ENCODE measurements at places on chromosomes 1 and 21.

- no peak for DNase-seq
Measured at GRCh38 chr1:47875831-47876586, 121.2 kb downstream of the TRABD2B start.

DNA sequence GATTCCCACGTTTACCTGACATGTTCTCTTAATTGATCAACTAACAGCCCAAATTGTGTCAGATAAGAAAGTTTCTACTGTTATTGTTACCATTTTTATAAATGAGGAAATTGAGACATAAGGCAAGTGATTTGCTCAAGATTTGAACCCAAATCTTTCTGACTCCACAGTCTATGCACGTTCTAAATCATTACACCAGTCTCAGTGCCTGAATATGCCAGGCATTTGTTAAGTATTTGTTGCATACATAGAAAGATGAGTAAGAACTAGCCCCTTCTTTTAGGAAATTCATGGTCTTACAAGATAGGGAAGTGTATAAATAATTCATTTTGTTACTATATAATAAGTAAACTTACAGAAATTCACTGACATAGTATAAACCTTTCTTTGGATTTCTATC lies 7.1 kb upstream of the CD101 start:
- no peak for DNase-seq

GRCh38 chr1:109307274-109308021 lies 637 bp upstream of the MYBPHL start:
- DNase-seq: peak; percentile 90

- no peak for DNase-seq
Measured at GRCh38 chr1:45929257-45929687, 125.9 kb downstream of the MAST2 start.

- no peak for DNase-seq
Measured at GRCh38 chr1:12528021-12528852, 89.8 kb downstream of the DHRS3 start.

DNA sequence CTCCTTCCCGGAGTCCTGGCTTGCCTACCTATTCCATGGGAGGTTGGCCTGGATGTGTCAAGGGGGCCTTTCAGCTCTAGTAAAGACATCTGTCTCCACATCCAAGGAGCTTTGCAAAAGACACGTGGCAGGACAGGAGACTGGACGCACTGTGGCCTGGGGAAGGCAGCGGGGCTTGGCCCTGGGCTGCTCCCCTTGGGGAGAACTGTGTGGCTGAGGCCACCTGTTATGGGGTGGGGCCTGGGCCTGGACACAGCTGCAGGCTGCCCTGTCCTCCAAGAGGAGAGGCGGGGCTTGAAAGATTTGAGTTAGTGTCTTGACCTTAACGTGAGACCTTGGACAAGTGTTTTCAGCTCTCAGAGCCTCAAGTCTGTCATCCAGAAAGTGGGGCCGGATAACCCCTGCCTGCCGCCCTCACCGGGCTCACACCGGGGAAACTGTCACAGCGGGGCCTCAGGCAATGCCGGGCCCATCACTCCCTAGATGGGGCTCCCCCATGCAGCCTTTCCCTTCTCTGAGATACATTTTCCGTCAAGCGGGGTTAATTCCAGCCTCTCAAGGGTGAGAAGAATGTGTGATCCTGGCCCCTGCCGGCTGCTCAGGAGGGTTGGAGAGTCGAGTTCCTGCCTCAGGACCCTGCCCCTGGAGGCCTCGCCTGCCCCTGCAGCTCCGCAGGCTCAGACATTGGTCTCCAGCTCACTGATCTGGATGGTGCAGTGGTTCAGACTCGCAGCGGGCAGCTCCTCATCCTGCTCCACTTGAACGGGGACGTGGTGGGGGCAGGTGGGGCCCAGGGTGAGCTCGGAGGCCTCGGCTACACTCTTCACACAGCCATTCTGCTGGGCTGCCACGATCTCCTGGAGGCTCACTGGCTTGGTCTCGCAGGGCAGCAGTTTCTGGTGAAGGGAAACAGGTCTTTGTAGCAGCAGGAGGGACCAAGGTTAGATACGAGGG lies 25.6 kb downstream of the PODN start:
- no peak for DNase-seq

DNA sequence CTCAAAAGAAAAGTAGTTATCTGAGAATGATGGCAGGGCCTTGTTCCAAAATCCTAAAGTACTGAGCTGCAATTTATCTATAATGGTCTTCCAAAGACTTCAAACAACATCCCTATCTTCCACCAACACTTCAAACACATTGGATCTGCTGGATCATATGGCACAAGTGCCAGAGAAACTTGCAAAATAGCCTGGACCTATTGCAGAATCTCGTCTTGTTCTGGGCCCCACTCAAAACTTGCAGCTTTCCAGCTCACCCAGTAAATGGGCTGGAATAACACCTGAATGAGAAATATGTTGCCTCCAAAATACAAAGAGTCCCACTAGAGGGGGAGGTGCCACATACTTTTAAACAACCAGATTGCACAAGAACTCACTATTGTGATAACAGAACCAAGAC lies 44.0 kb upstream of the PKN2 start:
- no peak for DNase-seq

DNA sequence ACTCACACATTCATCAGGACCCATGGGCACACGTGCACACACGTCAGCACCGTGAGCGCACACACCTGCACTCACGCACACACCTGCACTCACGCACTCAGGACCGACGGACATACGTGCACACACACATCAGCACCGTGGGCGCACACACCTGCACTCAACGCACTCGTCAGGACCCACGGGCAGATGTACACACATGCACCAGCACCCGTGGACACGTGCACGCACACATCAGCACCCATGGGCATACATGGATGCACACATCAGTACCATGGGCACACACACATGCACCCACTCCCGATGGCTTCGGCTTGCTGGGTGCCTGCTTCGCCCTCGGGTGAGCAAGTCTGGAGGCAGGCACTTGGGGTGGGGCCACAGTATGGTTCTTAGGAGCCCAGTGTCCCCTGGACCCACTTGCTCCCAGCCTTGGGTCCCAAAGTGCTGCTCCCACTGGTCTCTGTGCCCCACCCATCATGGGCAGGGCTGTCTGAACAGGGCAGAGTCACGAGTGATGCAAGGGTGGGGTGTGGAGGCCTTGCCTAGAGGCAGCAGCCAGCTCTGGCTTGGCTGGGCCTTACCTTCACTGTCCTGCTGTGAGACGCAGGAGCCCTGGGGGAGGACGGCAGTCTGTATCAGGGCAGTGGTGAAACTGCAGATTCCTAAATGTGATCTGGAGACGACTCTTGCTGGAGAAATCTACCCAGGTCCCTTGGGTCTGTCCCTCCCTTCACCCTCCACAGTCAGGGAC lies 49.8 kb downstream of the SKI start:
- no peak for DNase-seq

DNA sequence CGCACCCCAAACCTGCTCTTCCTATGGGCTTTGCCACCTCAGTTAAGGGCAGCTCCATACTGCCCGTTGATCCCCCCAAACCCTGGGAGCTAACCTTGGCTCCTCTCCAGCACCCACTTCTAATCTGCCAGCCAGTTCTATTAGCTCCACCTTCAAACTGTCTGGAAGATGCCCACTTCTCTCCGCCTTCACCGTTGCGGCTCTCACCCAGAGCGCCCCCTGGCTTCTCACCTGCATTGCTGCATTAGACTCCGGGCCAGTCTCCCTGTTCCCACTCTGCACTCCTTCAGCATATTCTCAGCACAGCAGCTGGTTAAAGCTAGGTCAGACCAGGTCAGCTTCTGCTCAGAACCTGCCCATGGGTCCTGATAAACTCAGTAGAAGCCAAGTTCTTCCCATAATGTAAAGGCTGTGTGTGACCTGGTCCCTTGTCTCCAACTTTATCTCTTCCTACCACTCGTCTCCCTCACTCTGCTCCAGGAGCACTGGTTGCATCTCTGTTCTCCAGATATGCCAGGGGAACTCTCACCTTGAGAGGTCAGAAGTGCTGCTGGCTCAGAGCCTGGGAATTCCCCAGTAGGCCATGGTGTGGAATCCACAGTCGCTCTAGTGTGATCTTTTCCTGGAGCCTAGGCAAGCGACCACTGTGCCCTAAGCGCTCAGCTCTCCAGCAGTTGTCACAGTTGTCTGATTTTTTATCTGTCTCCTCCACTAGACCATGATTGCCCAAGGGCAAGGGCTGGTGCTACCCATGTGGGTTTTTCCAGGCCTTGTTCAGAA lies 150.3 kb downstream of the HMGB4 start:
- no peak for DNase-seq

DNA sequence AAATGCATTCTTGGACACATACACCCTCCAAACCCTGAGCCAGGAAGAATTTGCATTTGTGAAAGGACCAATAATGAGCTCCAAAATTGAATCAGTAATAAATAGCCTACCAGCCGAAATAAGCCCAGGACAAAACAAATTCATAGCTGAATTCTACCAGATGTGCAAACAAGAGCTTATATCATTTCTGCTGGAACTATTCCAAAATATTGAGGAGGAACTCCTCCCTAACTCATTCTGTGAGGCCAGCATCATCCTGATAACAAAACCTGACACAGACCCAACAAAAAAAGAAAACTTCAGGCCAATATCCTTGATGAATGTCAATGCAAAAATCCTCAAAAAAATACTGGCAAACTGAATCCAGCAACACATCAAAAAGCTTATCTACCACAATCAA lies 6.7 kb downstream of the SPRR2E start:
- DNase-seq: no peak

DNA sequence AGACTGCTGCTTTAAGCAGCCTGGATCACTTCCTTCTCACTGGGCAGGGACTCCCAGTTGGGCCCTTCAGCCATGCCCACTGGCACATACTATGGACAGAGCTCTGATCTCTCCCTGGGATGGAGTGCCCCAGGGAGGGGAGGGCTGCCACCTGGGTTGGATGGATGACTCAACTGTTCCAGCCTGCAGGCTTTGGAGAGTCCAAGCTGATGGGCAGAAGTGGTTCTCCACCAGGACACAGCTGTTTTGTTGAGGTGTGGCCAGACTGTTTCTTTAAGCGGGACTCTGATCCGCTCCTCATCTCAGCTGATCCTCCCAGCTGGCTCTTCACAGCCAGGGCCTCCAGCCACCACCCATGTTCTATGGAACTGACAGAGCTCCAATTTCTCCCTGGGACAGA lies 166.9 kb downstream of the MAGI3 start:
- no peak for DNase-seq

GRCh38 chr1:33972676-33973395 lies 109.0 kb downstream of the HMGB4 start:
- DNase-seq: no peak

GRCh38 chr1:100485855-100486258 lies 52.1 kb upstream of the GPR88 start:
- no peak for DNase-seq

DNA sequence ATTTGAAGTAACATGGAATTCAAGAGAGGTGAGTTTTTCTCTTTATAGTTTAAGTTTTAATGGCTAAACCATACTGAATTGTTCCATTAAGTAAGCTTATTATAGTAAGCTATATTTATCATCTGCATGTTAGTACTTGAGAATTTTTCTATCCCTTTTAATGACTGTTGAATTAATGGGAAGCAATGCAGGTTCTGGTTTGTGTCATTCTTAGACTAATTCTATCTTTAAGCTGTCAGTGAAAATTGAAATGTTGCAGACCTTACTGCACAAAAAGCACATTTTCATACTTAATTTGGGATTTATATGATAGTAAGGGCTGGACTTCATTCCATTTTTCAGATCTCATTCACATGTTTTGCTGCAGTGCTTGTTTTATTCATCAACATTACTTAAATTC lies 25.9 kb downstream of the SRSF11 start:
- no peak for DNase-seq

DNA sequence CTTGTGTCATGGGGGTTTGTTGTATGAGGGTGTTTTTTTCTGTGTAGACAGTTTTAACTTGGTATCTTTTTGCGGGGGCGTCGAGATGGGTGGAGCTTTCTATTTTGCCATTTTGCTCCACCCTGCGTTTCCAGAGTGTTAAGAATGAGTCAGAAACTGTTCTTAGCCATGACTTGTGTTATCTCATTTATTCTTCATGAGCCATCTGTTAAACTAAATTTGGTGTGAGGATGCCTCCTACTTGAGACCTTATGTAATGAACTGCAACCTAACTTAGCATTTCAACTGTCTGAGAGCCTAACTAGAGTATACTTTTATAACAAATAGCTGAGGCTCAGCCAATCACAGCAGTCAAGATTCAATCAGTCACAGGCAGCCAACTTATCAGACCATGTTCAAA lies 1873.5 kb downstream of the NCAM2 start:
- no peak for DNase-seq

- DNase-seq: no peak
Measured at GRCh38 chr1:97780884-97781283, 139.9 kb downstream of the DPYD start.

GRCh38 chr1:111734856-111735255 lies 4.3 kb downstream of the INKA2 start:
- DNase-seq: no peak

- no peak for DNase-seq
Measured at GRCh38 chr21:31115249-31115648, 77.0 kb upstream of the KRTAP19-8 start.

GRCh38 chr1:173779936-173780335 lies 44.5 kb upstream of the DARS2 start:
- no peak for DNase-seq

GRCh38 chr1:202821467-202821866 lies 10.7 kb downstream of the PCAT6 start:
- no peak for DNase-seq

Measured in NCI-H1436 (cell line).